Right lung (tissue), 10 donors: ENCODE measurements at places on chromosomes 11 and 22. TPM values are rescaled to one million over a fixed set of nuclear protein-coding genes. Genes with fewer than 3 reads are reported as not detected.

DNA sequence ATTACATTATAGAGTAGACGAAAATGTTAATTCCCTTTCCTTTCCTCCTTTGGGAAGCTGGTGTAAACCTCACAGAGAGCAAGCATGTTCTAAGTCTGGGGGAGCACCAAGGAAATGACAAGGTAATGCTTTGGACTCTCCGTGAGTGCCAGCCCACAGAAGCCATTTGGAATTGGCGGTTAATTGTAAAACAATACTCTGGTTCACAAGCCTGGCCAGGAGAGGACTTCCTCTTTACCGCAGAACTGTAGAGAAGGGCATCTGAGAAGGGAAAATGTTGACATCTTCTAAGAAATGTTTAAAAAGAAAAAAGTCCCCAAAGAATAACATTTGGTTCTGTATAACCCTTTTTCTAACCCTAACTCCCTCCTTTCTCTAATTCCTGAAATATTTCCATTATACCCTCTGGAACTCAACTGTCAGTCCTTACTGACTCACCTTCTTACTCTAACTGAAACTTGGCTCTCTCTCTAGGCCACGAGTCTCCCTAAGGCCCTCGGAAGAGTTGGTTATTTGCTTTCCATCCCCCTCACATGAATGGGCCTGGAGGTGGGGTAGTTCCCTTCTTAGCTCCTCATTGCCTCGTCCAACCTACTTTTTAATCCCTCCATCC lies 379.8 kb downstream of the SOX6 start:
- DNase-seq: no peak

DNA sequence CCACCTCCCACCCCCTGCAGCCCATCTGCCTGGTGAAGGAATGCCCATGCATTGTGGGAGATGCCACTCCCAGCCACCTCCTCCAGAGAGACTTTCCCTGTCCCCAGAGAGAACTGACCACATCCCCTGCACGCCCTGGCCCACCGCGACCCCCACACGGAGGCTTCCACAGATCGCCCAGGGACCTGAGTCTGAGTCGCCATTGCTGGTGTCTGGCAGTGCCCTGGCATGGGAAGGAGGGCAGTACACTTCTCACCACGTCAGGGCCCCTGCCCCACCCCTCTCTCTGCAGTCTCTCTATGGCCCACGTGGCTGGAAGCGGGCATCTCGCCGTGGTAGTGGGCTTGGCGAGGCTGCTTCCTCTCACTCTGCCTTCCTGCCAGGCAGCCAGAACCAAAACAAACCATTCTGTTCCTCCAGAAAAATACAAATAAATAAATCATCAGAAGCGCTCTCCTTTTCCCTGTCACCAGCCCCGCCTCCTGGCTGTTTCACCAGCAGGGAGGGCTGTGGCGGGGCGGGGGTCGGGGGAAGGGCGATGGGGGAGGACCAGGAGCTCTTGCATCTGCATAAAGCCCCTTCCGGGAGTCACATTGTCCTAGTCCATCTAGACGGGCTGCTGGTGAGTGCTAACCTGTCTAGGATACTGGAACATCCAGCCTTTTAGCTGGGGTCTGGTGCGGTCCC lies 20.9 kb downstream of the SHISAL1 start:
- DNase-seq: no peak

DNA sequence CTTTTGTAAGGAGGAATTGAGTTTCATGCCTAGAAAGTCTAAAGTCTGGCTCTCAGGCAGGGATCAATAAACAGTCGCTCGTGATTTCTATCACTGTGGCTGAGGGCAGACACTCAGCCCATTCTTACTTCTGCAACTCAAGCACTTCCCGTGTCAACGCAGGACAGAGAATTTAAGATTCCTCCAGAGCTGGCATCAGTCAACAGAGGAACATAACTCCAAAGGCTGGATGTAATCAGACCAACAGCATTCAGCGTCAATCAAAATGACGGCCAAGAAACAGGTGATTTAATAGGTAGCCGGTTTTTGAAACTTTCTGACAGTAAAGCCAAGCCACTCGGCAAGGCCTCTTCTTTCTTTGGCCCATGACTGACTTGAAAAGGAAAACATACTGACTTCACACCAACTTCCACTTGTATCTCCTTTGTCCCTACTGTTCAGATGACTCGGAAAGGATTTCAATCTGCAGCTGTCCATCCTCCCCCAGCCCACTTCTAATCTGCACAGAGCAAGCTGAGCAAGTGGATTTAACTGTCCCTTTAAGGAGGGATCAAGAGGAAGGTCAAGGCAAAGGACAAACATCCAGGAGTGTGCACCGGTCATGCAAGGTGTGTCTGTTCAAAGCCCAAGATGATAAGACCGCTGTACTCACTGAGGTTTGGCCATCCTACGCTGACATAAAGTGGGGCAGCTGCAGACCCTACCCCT lies 9.5 kb downstream of the VPS37C start:
- no peak for DNase-seq

- DNase-seq: no peak
Measured at GRCh38 chr22:23524226-23524625, 55.9 kb downstream of the IGLL1 start.

- no peak for DNase-seq
Measured at GRCh38 chr11:66912361-66912760, 45.8 kb downstream of the PC start.

DNA sequence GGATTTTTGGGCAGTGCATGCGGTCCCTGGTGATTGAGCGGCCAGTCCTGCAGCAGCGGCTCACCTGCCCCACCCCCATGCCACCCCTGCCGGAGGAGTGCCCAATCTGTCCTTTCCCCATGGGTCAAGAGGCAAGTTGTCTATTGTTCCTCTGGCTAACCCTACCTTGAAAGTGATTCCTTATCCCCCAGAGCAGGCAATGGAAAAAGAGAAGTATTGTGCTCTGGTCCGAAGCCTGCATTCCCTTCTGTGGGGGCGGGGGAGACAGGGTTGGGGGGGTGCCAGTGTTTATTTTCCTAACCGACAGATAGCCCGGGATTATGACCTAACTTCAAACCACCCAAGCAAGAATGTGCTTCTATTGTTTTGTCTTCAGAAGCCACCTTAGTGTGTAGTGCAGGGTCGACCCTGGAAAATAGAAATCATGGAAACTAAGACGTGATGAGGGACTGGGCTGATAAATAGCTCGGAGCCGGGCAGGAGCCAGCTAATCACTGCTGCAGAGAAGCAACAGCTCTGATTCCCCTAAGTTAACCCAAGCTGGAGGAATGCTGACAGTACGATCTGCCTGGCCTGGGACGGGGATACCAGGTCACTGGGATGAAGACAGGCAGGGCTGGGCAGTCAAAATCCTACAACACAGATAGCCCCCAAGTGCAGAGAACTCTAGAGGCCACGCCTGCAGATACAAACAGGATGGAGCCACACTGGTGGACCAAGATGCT lies 38.7 kb upstream of the ATXN10 start:
- no peak for DNase-seq

- DNase-seq: no peak
Measured at GRCh38 chr11:105612771-105613170, 2.9 kb downstream of the GRIA4 start.

RFPL2 gene
- polyA plus RNA-seq: not detected

SHISAL1 gene
- polyA plus RNA-seq: 1.1 TPM

MUC6 gene
- 0.57 TPM for polyA plus RNA-seq
